ENCODE measurements at places on chromosomes 4 and X. TPM values are rescaled to one million over a fixed set of nuclear protein-coding genes. Genes with fewer than 3 reads are reported as not detected.

- DNase-seq, result no peak
These were observed 414.9 kb upstream of the PITX2 start for GRCh38 chr4:111037591-111038360.

GRCh38 chr4:82373486-82373815, 340 bp downstream of the HNRNPD start:
- no peak for DNase-seq

DNA sequence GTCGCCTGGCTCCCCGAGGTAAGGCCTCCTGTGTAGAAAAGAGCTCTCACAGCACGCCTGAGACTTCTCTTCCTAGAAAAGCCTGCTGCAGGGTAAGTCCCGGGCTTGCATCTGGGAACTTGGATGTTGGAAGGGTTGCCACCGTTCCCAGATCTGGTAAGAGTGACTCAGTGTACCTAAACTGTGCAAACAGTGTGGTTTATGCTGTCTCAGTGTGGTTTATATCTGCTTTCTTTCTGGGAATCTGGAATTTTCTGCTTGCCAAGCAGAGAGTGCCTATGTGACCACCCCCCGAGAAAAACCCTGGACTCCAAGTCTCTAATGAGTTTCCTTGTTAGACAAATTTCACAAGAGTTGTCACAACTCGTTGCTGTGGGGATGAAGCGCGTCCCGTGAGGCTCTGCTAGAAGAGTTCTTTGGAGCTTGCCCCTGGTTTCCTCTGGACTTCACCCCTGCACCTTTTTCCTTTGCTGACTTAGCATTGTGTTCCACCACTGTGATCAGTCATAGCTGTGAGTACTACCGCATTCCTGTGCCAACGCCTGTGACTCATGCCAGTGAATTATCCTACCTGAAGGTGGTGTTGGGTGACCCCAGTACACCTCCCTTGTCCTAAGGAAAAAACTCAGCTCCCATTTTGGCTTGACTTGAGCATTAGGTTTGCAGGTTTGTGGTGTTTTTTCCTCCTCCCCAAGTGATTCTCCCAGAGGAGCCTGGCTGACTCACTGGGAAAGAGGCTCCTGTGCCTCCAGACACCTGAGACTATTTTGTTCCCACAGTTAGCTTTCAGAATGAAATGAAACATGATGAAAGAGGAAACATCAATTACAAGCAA, 14.5 kb downstream of the SLC2A9 start:
- peak; percentile 41 for DNase-seq

GRCh38 chr4:178577933-178578332, 1135.7 kb upstream of the AGA start:
- no peak for DNase-seq

- DNase-seq, result no peak
These were observed 1299.9 kb downstream of the C4orf33 start for GRCh38 chr4:130395871-130396270.

- no peak for DNase-seq
These were observed 6.5 kb upstream of the PRKG2 start for GRCh38 chr4:81221303-81222081.

DNA sequence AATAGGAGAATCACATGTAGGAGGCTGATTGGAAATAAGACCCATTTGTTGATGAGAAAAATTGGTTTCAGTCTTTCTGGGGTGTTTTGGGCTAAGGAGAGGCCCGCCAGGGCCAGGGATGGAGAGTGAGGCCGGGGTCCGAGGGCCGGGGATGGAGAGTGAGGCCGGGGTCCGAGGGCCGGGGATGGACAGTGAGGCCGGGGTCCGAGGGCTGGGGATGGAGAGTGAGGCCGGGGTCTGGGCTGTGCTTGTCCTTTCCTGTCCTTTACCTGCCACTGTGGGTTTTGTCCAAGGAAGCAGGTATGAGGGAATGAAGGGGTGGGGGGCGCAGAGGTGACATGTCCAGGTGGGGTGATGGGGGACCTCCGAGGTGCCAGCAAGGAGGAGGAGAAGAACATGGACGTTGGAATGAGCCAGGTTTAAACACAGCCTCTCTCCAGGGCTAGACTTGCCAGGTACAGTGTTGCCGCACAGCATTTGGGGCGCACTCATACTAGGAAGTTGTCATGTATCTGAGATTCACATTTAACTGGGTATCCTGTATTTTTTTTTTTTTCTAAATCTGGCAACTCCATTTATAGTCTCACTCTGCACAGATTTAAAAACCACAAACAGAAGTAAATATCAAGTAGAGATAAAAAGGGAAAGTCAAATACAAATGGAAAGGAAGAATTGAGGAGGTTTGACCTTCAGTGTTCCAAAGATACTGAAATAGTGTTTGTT, 8.8 kb downstream of the RGS12 start:
- DNase-seq, result peak; percentile 11

- no peak for DNase-seq
These were observed 39.1 kb upstream of the NSUN7 start for GRCh38 chr4:40710484-40711254.

GRCh38 chr4:15376594-15376993, 51.2 kb upstream of the C1QTNF7 start:
- no peak for DNase-seq

- DNase-seq, result no peak
These were observed 4.3 kb upstream of the IL21 start for GRCh38 chr4:122625156-122625555.

DNA sequence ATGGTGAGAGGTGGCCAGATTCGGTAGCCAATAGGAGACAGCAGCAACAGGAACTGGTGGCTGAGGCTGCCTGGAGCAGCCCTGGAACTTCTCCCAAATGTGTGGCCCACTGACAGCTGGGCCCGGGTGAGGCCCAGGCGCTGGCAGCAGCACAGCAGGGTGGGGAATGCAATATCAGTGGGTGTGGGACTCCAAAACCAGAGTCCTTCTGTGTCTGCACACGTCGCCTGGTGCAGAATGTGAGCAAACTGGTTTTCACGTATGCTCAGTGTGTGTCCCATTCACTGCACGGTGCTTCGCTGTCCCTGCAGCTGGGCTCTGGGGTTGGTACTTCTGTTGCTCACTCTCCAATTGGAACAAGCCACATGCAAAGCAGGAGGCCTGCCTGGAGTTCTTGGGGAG, 14.4 kb upstream of the CENPU start:
- no peak for DNase-seq

CAMK2D gene
- 36.1 TPM for total RNA-seq

TAB3 gene
- total RNA-seq, result 22.2 TPM

NDNF gene
- total RNA-seq, result 0.74 TPM

Measured in adrenal gland (tissue), 19 donors.